ENCODE measurements at places on chromosomes 11 and 22. TPM values are rescaled to one million over a fixed set of nuclear protein-coding genes. Genes with fewer than 3 reads are reported as not detected.

GRCh38 chr11:64078905-64079304, 43.2 kb downstream of the FLRT1 start:
- no peak for DNase-seq

DNA sequence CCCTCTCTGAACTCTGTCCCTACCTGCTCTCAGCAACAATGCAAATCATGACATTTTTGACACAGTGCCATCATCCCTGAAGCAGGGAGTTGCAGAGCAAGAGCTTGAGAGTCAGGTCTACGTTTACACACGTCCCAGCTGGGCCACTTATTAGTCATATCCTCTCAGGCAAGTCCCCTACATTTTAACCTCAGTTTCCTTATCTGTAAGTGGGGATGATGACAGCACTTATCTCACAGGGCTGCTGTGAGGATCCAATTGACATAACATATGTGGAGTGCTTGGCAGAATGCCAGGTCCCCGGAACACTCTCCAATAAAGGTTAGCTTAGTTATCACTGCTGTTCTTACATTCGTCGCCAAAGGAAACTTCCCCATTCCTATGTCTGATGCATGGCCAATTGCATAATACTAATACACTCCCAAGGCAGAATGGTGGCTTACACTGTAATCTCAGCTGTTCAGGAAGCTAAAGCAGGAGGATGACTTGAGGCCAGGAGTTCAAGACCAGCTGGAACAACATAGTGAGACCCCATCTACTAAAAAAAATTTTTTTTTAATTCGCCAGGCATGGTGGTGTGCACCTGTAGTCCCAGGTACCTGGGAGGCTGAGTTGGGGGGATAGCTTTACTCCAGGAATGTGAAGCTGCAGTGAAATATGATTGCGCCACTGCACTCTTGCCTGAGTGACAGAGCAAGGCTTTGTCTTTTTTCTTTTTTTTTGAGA, 16.6 kb downstream of the ASCC2 start:
- DNase-seq: peak; percentile 91

The TSPAN18 gene
- total RNA-seq: 46.4 TPM

GRCh38 chr11:43035086-43035485, 276.7 kb upstream of the API5 start:
- DNase-seq: no peak

The DCHS1 gene
- total RNA-seq: 28.0 TPM

The STX3 gene
- total RNA-seq: 75.1 TPM

- no peak for DNase-seq
These were observed 333.8 kb upstream of the CHORDC1 start for GRCh38 chr11:90556606-90557005.

DNA sequence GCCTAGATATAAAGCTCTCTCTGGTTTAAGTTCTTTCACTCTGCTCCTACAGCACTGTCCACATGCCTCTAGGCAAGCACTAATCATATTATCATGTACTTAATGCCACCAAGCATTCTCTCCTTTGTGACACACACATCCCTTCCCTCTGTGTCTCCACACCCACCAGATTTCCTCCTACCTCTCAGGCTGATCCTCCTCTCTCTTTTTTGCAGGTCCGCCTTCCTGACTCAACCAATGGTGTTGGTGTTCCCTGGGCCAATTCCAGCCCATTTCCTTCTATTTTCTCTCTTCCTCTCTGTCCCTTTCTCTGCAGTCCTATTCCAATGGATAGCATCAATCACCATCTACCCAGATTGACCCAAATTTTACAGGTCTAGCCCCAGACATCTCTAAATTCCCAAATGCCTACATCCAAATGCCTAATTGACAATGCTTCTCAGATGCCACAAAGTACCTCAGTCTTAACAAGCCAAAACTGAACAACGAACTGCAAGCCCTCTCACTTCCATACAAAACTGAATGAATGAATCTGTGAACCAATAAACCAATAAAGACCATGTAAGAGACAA, 504 bp upstream of the ZNF215 start:
- no peak for DNase-seq

DNA sequence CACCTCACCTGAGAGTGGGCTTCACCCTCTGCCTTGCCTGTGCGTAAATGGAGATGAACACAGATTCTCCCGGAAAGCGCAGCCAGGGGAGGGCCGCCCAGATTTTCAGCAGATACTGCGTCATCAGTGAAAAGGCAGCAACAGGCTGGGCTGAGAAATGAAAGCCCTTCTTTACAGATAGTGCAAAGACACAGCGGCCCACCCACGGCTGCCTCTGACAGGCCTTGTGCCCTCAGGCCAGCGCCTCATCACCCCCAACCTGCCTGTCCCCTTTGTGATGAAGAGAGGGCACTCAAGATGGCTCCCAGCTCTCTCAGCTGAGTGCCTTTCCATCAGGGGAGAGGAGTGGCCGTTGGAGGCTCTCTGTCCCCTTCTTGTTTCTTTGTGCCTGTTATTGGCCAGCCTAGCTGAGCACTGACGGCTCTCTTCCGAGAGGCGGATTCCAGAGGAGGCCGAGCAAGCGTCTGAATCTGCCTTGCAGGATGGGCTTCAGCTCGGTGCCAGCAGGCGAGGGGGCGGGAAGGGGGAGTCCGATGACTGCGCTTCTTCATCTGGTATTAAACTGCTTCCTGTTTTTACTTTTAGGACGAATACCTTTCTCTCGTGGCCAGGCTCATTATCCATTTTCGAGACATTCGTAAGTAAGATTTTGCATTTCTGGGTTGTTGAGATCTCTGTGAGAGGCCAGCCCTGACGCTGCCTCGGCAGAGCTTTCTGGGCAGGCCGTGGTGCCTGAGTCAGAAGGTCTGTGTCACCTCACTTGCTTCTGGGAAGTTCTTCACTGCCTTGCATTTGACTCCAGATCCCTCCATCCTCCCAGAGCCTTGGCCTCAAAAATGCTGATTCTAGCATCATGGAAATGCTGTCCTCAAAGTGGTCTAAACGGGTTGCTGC, 43.7 kb downstream of the MED15 start:
- DNase-seq: no peak

GRCh38 chr11:93917673-93918072, 67.3 kb upstream of the VSTM5 start:
- no peak for DNase-seq

The OR2AG1 gene
- not detected for total RNA-seq

The CDC42BPG gene
- 20.9 TPM for total RNA-seq

- no peak for DNase-seq
These were observed 614.5 kb downstream of the ETS1 start for GRCh38 chr11:127972816-127973215.

The DEFB131B gene
- total RNA-seq: not detected

- DNase-seq: no peak
These were observed 57.5 kb downstream of the RPUSD4 start for GRCh38 chr11:126153972-126154371.

- DNase-seq: no peak
These were observed 806 bp downstream of the ARAP1 start for GRCh38 chr11:72751116-72752087.

GRCh38 chr22:44928711-44929358, 81.0 kb downstream of the PHF21B start:
- no peak for DNase-seq

DNA sequence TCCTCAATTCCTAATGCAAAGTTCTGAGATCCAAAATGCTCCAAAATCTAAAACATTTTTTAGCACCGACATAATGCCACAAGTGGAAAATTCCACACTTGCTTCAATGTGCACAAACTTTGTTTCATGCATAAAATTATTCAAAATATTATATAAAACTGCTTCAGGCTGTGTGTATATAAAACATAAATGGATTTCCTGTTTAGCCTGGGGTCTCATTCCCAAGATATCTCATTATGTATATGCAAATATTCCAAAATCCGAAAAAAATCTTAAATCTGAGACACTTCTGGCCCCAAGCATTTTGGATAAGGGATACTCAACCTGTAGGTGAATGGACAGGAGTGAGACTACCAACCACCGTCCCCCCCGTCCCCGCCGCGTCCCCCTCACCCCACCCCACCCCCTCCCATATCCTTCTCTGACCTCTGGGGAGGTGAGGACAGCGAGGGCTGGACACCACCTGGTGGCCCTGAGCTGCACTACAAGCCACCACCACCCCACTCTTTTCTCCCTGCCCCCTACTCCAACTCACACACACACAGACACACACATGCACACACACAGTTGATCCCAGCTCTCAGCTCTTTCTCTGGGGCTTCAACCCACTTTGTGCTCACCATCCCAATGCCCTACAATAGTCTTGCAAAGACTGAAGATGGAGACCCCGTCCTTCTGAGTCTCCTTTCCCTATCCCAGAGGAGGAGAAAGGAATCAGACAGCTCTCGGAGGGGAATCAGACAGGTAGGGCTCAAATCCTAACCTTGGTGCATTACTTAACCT, 101.0 kb downstream of the PDE2A start:
- DNase-seq: peak; percentile 70

The MS4A6A gene
- total RNA-seq: 112 TPM

GRCh38 chr11:105244160-105244825, 104.7 kb upstream of the CARD18 start:
- no peak for DNase-seq

DNA sequence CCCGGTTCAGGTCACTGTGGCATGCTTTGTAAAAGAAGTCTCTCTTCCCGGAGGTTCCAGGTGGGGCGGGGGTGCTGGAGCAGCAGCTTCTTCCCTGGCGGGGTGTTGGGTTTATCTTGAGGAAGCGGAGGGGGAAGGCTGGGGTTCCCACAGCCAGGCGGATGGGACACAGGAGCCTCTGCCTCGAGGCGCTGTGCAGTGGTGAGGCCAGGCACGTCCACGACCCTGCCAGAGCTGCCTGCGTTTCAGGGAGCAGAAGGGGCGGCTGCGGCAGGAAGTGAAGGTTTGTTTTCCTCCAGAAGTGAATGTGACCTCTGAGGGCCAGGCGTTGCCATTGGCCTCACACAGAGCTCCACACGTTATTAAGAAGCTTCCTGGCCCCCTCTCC, 20.1 kb upstream of the ADORA2A start:
- no peak for DNase-seq

The IPO7 gene
- total RNA-seq: 120 TPM

The RPS6KB2 gene
- 40.0 TPM for total RNA-seq

DNA sequence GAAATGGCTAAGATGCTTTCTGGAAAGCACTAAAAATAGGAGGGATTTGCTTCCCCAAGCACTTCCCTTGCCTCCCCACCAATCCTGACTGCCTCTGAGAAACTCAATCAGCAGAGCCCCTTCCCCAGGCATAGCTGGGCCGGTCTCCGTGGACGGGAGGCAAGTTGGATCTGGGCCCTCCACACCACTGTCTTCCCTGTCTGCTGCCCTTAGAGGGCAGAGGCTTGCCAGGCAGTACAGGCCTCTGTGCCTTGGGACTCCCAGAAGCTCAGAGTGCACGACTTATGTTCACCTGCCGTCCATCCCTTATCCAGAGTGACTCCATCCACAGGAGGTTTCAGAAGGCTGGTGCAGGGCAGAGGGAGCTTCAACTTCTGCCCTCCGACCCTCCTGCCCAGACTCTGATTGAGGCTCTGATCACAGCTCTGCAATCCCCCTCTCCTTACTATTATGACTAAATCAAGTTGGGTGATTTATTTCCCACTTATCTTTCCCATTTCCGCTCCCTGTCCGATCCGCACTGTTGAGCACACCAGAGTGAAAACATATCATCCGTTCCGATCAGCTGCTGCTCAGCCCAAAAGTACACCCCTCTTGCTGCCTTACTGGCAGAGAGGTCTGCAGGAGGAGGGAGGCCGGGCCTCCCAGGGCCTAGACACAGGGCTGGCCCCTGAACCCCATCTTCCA, 71.8 kb downstream of the DSCAML1 start:
- DNase-seq: peak; percentile 38

- no peak for DNase-seq
These were observed 15.9 kb downstream of the UBASH3B start for GRCh38 chr11:122671400-122671891.

The SLC7A4 gene
- total RNA-seq: 1.5 TPM

GRCh38 chr11:125175166-125175565, 10.6 kb downstream of the PKNOX2 start:
- DNase-seq: no peak

The KCNA4 gene
- total RNA-seq: 2.1 TPM

- DNase-seq: no peak
These were observed 9.5 kb upstream of the GGA1 start for GRCh38 chr22:37599153-37599552.

Measured in upper lobe of right lung (tissue), 1 donor.